ENCODE measurements at places on chromosomes 2 and 18.

DNA sequence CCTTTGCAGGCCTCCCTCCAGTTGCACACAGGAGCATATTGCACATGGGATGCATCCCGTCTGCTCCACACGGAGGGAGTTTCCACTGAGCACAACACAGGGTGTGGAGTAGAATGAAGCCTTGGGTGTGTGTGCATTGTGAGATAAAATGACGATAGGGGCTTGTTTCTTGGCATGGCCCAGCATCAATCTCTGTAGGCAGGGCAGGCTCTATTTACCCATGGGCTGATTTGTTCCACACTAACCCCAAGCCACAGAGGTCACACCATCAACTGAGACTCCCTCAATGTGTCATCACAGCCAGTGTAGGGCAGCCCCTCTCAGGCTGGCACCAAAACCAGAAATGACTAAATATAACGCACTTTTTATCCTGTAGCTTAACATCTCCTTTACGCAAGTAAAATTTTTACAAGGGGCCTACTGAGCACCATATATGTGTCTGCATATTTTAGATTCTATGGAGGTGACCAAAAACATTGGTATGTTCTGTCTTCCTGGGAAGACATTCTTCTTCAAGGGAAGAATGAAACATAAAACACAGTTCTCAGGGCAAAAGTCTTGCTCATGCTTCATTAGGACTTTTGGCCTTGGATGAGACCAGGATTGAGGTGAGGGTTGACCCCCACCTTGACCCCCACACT lies 2.7 kb upstream of the GKN1 start:
- no peak for DNase-seq

- DNase-seq = no peak
These were observed 319.7 kb downstream of the SOX11 start for GRCh38 chr2:6011921-6012320.

- no peak for DNase-seq
These were observed 43.5 kb downstream of the SPTBN1 start for GRCh38 chr2:54499661-54500060.

DNA sequence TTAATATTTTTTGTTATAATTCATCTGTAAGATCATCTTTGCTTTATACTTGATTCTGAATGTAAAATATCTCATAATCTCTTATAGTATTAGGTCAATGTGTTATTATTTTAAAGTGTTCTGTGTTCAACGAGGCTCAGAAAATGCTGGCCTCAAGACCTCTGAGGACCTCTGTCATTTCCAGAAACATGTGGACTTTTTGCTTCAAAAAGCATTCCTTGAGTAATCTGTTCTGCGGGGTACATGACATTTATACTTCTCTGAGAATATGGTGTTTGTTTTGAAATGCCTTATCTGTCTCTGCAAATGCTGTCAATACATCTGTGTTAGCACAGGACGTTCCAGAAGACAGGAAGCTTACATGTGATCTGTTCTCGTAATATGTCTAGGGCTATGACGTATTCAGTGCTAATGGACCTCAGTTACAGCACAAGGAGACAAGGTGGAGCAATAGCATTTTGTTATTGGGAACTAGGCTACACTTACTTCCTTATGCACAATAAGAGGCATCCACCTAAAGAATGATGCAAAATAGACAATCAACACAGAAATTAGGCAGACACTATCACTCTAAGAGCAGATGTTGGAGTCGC lies 37.6 kb upstream of the IL1RL1 start:
- no peak for DNase-seq

DNA sequence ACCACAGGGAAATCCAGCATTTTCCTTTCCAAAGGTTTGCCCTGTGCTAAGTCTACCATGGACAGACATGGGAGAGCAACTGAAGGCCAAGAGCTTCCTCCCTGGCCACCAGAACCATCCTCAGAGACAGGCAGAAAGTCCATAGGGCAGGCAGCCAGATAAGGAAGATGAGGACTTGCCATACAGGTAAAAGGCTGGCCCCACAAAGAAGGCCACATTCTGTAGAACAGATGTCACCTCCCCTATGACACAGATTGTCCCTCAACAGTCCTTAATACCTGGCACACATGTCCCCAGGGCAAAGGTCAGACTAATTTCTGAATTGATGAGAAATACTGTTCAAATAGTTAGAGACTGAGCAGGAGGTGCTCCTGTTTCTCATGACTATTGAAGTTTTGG lies 52.0 kb downstream of the FECH start:
- DNase-seq = no peak

DNA sequence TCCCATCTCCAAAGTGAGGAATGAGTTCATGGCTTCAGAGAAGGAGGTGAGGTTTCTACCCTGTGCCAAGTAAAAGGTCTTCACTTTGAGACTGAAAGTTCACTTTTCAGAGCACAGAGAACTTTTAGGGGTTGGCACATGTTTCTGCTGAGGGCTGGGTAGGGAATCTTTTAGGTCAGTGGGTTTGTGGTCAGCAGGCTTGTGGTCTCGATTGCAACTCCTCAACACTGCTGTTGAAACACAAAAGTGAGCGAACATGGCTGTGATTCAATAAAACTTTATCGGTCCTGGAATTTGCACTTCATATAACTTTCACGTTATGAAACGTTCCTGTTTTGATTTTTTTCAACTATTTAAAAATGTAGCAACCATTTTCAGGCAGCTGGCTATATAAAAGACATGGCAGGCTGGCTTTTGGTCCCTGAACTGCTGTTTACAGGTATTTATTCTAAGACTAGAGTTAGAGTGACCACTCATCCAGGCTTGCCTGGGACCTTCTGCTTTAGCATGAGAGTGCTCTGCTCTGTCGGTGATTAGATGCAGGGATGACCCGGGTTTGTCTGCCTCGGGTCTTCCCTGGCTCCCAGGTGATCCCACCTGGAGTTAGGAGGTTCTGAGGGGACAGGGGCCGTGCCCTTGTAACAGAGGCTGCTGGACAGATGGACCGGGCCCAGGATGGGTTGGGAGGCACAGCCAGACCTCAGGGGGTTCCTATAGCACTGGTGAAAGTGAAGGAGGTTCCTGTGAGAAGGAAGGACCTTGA lies 62.7 kb upstream of the TAF1B start:
- no peak for DNase-seq

DNA sequence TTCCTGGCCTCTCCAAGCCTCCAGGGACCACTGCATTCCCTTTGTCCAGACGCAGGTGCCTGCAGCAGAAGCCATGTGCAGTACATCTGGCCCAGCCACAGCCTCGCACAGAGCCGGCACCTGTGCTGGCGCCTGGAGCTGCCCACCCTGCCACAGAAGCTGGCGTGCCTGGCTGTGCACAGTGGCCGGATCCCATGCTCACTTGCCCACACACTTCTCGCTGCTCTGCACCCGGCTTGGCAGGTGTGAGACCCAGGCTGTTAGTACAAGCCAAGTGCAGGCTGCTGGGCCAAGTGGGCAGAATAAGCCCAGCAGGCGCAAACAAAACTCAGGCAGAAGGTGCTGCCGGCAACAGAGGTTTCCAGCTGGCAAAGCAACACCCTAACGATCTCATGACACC lies 124.5 kb upstream of the CCDC150 start:
- no peak for DNase-seq

DNA sequence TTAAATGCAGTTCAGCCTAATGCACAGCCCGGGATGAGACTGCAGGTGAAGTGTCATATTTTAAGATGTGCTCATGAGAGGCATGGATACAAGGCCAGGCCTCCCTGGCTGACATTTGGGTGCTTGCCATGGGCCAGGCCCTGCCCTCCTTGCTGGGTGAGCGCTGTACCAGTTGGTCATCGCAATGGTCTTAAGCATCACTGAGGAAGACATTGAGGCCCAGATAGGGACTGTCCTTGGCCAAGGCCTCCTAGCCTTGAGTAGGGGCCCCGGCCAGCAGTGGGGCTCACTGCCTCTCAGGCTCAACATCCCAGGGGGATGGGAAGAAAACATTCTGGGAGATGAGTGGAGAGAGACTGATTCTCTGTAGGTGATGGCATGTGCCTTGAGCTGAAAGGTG lies 184.3 kb downstream of the SH3RF3 start:
- DNase-seq = no peak

DNA sequence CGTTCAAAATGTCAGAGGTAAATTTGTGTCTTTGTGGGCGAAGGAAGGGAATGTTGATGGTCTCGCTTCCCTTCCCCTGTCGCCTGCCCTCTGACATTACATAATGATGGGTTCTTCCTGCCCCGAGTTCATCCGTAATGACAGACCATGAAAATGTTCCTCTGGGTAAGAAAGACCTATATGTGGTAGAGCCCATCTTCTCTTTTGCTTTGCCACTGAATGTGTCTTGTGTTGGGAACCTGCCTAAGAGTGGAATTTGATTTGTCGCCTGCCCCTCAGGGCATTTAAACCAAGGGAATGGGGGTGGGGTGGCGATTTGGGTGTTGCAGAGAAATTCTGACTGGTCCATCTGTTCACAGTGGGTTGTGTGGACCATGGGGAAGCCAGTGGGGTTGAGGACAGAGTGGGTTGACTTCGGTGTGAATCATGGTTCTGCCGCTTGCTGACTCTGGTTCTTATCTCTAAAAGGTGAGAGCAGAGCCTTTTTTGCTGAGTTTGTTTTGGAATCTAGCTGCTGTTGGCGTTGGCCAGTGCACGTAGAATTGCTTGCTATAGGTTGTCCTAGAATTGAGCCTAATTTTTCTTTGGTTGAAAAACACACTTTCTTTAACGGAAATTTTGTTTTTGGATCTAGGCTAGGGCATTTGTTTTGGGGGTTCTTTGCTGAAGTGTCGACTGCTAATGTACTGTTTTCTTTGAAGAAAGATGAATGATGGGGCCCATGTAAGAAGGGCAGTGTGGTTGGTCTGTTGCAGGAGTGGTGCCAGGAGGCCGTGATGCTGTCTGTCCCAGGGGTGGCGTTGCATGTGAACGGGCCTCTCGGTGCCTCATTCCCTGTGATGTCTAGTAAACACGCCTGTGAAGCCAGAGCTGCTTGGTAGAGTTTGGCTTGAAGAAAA lies 1.3 kb downstream of the INPP4A start:
- no peak for DNase-seq

DNA sequence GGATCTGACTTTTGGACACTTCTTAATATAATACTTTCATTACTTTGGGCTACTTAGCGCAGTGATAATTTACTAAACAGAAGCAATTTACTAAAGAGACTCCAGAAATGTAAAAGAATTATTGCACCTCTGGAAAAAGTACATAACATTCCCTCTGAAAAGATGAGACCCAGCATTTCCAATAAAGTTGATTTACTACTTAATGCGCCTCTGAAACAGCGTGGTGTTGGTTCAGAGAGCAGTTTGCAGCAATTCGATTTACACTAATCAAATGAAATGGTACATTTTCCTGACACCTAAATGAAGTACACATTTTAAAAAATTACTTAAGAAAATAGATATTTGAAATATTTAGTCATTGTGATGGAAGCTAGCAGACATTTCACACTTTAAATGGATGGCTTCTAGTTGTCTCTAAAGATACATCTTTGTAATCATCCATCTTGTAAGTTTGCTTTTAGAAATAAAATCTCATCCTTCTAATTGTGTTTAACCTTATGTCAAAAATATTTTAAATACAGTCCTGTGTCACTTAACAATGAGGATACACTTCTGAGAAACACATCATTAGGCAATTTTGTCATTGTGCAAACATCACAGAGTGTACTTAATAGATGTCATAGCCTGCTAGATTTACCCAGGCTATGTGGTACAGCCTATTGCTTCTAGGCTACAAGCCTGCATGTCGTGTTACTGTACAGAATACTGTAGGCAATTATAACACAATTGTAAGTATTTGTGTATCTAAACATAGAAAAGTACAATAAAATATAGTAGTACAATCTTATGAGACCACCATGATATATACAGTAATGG lies 284.6 kb upstream of the UBE2E3 start:
- DNase-seq = no peak

GRCh38 chr18:59646228-59646962 lies 50.8 kb downstream of the CCBE1 start:
- DNase-seq = no peak

GRCh38 chr18:582465-582864 lies 2.3 kb downstream of the CETN1 start:
- DNase-seq = no peak

DNA sequence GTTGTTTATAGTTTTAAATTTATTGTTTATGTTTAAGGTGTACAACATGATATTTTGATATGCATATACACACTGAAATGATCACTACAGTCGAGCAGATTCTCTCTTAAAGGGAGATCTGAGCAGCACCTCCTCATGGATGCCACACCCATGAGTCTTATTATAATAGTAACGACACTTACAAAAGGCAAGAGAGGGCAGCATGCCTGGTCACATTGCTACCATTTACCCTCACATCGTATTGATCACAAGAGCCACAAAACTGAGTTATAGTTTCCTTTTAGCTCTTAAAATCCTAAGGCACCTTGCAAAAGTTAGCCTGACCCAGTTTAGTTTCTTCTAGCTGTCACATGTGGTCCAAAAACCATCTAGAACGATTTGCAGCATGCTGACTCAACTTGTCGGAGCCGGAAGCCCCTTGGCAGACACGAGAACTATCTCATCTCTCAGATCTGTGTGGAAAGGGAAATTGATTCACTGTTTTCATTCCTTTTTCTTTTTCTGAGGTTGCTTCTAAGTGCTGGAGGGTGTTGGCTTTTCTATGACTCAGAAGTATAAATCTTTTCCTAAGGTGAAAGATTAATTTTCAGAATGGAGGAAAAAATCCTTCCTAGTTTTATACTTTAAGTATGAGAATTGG lies 85.3 kb downstream of the CDC42EP3 start:
- peak; percentile 43 for DNase-seq

DNA sequence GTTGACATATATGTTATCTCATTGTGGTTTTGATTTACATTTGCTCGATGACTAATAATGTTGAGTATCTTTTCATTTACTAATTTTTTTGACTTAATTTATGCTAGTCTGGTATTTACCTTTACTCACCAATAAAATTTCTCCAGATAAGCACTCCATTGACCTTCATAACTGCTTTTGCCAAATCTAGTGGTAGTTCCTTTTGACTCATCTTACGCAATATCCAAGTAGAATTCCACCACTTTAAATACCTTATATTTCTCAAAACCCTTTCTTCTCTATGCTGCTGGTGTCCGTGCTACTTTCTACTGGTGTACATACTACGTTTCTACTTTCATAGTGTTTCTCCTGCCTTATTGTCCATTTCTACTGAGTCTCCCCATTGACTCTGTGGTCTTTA lies 407.6 kb upstream of the SPHKAP start:
- no peak for DNase-seq

DNA sequence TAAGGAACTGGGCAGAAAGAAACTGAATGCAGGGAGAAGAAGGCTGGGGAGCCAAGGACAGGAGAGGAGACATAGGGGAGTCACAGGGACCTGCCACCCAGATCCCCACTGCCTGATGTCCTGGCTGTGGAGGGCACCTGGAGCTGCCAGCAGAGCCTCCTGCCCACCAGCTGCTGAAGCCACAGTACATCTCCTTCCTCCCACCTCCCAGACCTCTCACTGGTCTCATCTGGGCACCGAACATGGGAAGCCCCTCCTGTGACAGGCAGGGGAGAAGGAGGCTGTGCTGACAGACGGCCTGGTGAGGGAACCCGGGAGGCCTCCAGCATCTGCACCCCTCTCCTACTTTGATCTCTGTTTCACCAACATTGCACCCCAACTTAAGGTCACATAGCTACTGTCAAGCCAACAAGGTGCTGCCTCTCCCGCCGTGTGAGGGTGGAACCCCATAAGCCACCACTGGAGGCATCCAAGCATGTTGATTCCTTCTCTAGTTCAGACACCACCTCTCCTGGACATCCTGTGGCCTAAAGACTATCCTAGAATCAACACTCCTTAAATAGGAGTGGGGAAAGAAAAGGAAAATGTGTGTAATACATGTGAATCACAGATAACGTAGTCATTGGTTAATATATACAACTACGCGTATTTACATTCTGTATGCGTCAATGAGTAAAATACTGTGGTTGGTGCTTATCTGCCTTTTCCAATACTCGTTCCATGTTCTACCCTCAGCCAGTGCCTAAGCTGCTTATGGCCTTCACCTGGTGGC lies 3.5 kb upstream of the RNPEPL1 start:
- DNase-seq = no peak

GRCh38 chr2:3265981-3266924 lies 111.4 kb downstream of the EIPR1 start:
- DNase-seq = no peak
